ENCODE measurements at places on chromosomes 3 and 15.

DNA sequence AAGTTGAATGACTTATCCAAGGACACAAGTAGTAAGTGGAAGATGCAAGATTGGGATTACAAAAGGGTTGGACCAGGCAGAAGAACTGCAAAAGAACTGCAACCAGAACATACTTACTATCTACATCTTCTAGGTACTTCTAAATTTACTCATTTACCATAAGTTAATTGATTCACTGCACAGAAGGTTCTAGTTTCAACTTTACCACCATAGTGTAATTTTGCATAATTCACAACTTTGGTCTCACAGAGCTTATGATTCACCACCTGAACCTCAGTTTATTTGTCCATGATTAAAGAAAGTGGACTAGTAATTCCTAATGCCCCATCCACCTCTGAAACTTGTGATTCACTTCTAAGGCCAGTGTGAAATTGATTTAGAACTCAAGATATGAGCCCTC lies 236.8 kb upstream of the UBE2E2 start:
- no peak for DNase-seq

- no peak for DNase-seq
Observed at GRCh38 chr3:128487813-128488635, 5.0 kb downstream of the GATA2 start.

- no peak for DNase-seq
Observed at GRCh38 chr3:69866988-69867720, 127.9 kb downstream of the MITF start.

DNA sequence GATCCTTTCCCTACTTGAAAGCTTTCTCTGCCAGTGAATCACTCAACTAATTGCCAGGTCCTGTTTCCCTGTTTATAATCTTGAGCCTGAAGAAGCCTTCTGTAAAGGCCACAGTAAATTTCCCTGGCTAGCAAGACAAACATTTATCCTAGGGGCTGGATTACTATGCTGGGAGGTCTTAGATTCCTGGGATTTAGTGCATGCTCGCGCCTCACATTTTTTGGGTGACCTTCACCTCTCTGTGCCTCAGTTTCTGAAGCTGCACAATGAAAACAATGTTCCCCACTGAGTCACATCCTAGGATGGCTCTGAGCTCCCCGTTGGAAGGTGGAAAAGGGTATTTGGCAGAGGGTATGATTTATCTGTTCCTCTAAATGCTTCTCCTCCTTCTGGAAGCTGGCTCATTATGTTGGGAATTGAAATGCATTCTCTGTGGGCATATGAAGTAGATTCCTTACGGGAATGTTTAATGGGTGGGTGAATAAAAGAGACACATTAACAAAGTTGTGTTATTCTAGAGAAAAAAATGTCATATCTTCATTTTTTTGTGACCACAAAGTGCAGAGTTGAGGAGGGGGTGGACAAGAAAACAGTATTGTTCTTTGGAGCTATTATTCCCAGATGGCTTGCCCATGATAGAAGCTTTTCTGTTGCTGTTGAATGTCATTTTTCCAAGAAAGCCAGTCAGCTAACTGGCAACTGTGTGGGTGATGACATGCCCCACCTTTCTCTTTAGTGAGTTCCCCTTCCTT lies 32.4 kb downstream of the LSM3 start:
- no peak for DNase-seq

DNA sequence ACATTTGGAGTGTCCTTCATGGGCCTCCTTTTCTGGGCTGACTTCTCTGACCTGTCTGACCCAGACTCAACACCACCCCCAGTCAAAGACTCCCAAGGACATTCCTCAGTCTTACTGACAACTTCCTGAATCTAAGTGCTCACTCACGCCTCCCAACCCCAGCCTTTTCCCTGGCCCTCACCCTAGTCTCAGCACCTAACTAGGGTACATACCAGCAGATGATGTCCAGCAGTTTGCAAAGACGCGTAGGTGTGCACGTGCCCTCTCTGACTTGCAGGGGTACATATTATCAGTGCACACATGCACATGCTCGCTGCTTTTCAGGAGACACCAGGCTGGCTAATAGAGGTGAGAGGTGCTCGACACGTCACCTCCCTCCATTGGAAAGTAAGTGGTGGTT lies 38.7 kb upstream of the SLCO2A1 start:
- no peak for DNase-seq

GRCh38 chr3:128307029-128307633 lies 153.8 kb downstream of the EEFSEC start:
- DNase-seq, result no peak

DNA sequence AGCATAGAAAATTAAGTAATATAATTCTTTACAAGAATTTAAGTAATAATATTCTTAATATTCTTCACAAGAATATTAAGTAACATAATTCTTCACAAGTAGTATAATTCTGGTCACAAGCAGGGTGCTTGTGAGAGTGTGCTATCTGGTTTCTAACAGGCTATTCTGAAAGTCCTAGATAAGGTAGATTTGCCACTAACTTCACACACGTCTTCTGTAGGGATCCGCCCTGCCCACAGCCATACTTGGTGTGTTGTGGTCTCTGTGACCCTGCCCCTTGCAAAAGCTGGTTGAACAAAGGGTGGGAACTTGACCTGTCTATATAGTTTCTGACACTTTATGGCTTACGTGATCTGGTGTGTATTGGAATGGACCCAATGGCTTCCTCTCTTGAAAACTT lies 253.4 kb upstream of the MDFIC2 start:
- no peak for DNase-seq

DNA sequence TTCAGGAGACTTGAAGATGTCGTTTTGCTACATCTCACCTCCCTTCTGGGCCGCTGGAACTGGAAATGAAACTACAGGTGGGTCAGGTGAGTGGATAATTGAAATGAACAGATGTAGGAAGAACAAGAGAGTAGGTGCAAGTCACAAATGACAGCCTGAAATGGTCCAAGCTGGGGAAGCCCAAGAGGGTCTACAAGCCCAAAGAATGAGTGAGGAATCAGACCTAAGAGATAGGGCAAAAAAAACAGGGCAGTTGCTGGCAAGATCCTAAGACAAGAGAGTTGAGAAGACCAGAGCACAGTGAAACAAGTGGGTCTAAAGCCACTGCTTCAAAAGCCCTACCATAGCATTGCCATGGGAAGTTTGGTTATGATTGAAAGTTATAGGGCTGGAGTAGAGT lies 67.4 kb upstream of the SNRK start:
- no peak for DNase-seq

- DNase-seq, result no peak
Observed at GRCh38 chr3:188881954-188882641, 289.7 kb upstream of the TPRG1 start.

DNA sequence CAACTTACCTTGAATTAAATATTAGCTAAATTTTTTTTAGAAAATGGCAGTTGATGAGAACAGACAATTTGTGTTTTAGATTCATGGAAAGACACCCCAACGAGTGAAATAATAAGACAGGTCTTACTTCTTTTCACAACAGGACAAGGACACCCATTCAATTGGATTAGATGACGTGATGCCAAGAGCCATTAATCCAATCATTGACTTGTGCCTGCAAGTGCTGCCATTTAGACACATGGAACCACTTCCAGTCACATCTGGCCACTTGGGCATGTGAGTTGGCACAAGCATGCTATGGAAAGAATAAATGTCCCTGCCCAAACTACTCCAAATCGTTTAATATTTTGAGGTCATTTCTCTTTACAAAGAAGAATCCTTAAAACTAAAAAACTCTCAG lies 1308.8 kb downstream of the ROBO2 start:
- no peak for DNase-seq

Measured in activated CD4-positive, alpha-beta T cell treated with anti-CD3 and anti-CD28 coated beads, Interleukin-2, amount 50 U/mL, for 1 hour (primary cell).